ENCODE measurements at places on chromosomes 6 and 20. TPM values are rescaled to one million over a fixed set of nuclear protein-coding genes. Genes with fewer than 3 reads are reported as not detected.

Gene E2F1
- total RNA-seq: 60.0 TPM

Gene ULBP2
- 1.5 TPM for total RNA-seq

Gene GSTA4
- 13.0 TPM for total RNA-seq

Gene TBX18
- total RNA-seq: not detected

Gene TINAG
- total RNA-seq: not detected

Gene TPD52L2
- total RNA-seq: 48.2 TPM

Gene DYNLRB1
- 109 TPM for total RNA-seq

Gene ASIP
- total RNA-seq: not detected

Gene TRIM31
- not detected for total RNA-seq

Gene HNF4A
- not detected for total RNA-seq

Gene CSNK2A1
- total RNA-seq: 111 TPM

Gene SLC2A10
- not detected for total RNA-seq

Gene SIRPG
- 109 TPM for total RNA-seq

Gene TREML1
- total RNA-seq: not detected

Gene DIDO1
- 62.2 TPM for total RNA-seq

Gene DEF6
- 201 TPM for total RNA-seq

Gene HLA-C
- total RNA-seq: 1,696 TPM

Gene PRRT1
- 0.28 TPM for total RNA-seq
